H4 (cell line): ENCODE measurements at places on chromosomes 4 and X. TPM values are rescaled to one million over a fixed set of nuclear protein-coding genes. Genes with fewer than 3 reads are reported as not detected.

DNA sequence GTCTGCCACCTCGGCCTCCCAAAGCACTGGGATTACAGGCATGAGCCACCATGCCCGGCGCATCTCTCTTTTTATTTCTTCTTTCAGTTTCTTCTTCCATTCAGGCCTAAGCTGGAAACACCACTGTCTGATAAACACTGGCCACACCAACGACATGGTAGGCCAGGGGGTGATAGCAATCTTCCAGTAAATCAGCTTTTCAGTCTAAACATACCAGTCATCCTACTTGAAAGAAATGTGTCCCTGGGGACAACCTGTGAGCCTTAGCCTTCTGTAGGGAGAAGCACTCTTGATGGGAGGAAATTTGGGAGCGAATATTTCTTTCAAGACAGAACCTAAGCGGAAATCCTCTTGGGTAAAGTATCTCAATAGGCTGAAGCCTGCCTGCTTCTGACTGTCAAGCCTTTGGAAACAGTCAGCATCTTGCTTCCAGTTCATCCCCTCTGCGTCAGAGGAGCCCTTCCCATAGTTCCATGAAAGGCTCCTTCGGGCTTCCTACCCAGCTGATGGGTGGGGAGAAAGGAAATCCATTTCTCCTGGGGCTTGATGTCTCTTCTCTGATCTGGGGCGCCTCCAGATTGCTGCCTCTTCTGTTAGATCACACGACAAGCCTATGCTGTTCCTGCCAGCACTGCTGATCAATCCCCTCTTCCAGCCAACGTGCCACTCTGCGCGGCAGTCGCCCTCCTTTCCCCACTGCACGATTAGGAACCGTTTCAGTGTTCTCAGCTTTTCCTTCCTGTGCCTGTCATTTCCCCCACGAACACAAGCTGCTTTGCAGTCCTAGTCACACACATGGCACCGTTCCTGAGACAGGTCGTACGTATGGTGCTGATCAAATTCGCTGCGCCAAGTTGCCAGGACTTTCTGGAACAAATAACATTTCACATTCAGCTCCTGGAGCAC is 49.5 kb upstream of the CBR4 start:
- no peak for DNase-seq

- no peak for DNase-seq
Measured at GRCh38 chrX:69264158-69264581, 98.9 kb upstream of the PJA1 start.

DNA sequence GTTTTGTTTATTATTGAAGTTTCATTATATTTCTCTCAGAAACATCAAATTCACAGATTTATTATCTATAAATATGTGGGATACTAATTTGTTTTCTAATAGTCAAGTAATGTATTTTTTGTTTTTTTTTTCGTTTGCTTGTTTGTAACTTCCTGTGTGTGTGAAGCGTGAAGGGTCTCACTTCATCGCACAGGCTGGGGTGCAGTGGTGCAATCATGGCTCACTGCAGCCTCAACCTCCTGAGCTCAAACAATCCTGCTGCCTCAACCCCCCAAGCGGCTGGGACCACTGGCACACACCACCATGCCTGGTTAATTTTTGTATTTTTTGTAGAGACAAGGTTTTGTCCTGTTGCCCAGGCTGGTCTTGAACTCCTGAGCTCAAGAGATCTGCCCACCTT is 55.1 kb downstream of the SH3RF1 start:
- DNase-seq, result no peak

GRCh38 chr4:144518181-144518895 is 127.6 kb upstream of the HHIP start:
- no peak for DNase-seq

DNA sequence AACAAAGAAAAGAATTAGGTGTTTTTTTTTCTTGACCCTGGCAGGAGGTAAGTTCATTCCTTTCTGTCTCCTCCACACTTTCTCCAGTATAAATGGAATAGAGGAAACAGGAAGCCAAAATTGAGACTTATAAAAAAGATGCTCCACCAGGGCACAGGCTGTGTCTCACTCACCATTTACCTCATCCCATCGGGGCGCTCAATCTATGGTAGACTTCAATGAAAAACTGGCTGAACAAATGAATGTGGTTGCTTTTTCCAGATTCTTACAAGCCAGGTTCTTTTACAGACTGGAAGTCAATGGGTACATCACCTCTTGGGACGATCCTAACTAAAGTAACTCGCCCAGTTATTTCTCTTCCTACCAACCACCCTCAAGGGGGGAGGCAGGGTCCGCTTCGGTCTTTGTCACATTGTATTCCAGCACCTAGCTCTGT is 685 bp downstream of the COMMD8 start:
- DNase-seq, result no peak

Gene GUCY1A1
- total RNA-seq, result 3.1 TPM in 2 replicates

Gene FGA
- not detected in 2 replicates for total RNA-seq

Gene SYTL4
- total RNA-seq, result 2.0 and 4.6 TPM in 2 replicates
